Caki2 (cell line): ENCODE measurements at places on chromosomes 3 and 15. TPM values are rescaled to one million over a fixed set of nuclear protein-coding genes. Genes with fewer than 3 reads are reported as not detected.

DNA sequence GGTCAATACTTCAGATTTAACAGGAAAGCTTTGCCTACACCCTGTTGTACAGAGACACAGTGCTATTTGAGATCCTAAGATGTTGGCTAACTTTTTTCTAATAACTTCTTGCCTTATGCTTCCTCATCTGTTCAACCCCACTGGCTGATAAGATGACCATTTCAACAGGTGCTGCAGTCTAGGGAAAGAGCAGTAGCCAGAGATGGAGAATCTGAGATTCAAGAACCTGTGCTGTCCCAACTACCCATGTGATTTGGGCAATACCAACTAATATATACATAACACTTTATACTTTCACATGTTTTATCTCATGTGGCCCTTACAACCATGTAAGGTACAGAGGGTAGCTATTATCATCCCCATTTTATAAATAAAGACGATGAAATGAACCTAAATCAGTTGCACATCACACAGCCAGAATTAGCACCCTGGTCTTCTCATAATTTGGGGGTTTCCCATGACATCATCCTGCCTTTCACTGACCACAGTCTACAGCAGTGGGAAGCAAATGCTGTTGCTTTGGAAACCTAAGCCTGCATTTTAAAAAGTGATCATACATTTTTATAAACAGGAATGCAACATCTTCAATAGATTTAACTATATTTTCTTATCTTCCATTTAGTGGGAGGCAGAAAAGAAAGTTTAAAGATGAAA, 9.7 kb downstream of the TTC23 start:
- DNase-seq: no peak

DNA sequence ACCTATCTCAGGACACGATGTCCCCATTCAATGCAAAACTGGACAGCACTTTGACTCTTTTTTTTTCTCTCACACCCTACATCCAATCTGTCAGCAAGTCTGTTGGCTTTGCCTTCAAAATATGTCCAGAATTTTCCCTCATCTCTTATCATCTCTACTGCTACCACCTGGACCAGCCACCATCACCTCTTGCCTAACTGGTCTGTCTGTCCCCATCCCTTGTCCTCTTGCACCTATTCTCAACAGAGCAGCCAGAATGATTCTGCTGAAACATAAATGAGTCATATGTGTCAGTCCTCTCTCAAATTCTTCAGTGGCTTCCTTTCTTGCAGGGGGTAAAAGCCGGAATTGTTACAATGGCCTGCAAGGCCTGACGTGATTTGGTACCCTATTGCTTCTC, 105.8 kb downstream of the CYP19A1 start:
- no peak for DNase-seq

- no peak for DNase-seq
Observed at GRCh38 chr3:69252141-69252540, 129.7 kb upstream of the LMOD3 start.

- DNase-seq: peak; percentile 49
Observed at GRCh38 chr3:69890084-69890483, 109.4 kb upstream of the SAMMSON start.

- DNase-seq: no peak
Observed at GRCh38 chr3:40847551-40847992, 322.8 kb downstream of the ZNF621 start.

DNA sequence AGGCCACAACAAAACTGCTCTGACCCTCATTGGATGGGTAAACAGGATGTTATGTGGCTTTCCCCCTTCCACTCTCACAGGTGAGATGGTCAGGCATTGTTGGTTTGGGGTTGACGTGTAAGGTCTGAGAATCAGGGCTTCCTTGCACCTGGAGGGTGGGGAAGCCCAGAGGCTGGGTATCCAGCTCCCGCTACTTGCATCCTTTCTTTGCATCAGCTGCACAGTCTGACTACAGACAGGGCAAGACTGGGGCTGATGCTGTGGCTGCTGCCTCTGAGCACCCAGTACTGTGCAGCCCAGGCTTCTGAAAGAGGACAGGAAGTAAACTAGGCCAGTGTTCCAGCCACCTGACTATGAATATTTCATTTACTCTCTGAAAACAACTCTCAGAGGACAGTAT, 58.0 kb upstream of the ATP2B2 start:
- no peak for DNase-seq

- no peak for DNase-seq
Observed at GRCh38 chr3:108073764-108074431, 16.9 kb downstream of the CD47 start.

- peak; percentile 29 for DNase-seq
Observed at GRCh38 chr15:88657326-88658069, 18.7 kb downstream of the ISG20 start.

DNA sequence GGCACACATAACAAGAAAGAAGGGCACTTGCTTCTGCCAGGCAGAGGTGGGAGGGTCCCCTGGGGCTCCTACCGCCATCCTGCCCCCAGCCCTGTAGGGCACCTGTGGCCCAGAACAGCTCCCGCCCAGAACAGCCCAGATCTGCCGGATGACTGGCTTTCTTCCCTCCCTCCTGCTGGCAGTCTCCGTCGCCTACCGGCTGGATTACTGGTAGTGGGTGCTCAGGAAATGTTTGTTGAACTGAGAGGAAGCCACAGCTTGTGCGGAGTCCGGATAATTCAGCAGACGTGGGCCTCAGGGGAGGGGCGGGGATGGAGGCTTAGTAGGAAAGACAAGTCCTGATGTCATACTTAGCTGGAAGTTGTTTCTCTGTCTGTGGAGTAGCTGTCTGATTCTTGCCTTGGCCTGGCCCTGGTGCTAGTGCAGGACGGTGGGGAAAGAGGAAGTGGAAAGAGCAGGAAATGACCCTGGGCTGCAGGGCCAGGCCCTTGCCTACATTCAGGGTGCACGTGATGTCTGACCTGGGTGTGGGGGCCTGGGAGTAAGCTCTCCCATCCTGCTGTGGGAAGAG, 6.7 kb downstream of the CCDC9B start:
- DNase-seq: no peak

- DNase-seq: no peak
Observed at GRCh38 chr3:198030125-198030524, 70.1 kb downstream of the LMLN start.

DNA sequence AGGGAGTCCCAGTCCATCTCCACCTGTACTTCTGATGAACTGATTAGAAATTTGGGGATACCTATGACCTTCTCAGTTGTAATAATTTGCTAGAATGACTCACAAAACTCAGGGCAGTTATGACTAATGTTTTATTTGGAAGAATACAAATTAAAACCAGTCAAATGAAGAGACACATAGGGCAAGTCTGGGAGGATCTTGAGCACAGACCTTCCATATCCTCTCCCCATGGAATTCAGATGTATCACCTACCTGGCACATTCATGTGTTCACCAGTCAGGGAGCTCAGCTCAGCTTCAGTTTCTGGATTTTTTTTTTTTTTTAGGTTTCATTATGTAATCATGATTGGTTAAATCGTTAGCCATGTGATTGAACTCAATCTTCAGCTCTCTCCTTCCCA, 247.7 kb downstream of the VGLL3 start:
- DNase-seq: no peak

GRCh38 chr15:40843885-40844695, at the start of gene SPINT1:
SPINT1 (plus strand) TSS chr15:40844048; CDS start chr15:40844555, 507 bp downstream.
- peak; percentile 8 for DNase-seq

- no peak for DNase-seq
Observed at GRCh38 chr15:80925597-80926059, 64.0 kb downstream of the MESD start.

DNA sequence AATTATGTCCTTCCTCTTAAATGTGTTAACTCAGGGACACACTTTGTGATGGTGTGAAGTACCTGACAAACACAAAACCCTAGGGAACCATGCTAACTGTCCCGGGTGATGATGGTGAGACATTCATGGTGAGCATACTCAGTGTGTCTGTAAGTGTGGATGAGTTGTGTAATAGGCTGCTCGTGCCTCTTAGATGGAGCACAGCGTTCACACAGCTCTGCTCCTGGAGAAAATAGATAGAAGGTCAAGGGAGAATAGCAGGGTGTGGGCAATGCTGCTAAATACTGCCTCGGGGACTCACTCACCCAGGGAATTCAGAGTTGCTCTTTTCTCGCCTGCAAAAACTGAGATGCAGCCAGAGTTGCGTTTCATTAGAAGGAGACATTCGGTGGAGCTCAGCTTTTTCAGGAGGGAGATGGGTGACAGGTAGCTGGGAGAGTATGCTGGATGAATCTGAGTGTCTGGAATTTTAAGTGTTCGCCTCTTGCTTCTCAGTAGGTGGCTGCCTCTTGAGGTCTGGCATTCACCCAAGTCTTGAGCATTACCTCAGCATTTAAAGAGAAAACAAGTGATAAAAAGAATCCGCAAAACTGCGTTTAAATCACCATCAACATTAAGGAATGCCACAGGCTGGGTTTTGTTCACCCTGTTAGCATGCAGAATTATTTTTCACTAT, 813.2 kb downstream of the AGBL1 start:
- no peak for DNase-seq

GRCh38 chr3:42099020-42099765, 8.0 kb downstream of the TRAK1 start:
- no peak for DNase-seq

DNA sequence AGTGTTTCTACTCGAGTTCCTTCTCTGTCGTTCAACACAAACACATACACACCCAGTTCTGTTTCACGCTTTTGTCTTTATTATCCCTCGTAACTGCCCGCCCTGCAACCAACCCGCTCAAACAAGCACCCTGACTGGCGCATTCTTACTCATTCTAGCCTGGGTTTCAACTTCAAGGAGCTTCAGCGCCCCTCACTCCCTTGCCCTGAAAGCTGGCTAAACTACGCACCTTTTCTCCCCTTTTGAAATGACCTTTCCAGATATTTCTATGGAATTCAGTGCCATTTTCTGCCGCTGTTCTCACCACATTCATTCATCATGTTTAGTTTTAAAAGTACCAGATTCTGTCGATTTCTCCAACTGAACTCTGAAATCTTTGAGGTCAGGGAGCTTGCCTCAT, 653 bp upstream of the MFSD1 start:
- peak; percentile 14 for DNase-seq

- no peak for DNase-seq
Observed at GRCh38 chr15:62495670-62496614, 330.9 kb upstream of the C2CD4B start.

GRCh38 chr3:188662214-188662613, 508.3 kb downstream of the LPP start:
- DNase-seq: no peak

DNA sequence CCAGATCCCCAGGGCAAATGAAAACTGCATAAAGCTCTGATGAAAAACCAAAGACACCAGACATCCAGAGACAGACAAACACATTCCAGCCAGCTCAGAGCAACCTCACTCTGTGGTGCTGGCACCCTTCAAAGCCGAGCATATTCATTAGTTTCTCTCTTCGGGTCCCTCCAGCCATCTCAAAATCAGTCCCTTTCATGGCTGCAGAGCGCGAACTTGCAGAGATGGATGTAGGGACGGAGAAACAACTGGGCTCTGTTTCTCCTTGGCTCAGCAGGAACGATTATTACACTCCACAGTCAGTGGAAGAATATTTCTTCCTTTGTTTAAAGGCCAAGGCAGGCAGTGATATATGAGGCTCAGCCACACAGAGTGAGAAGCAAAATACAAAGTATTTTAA, 50.4 kb upstream of the SYN2 start:
- DNase-seq: no peak

- no peak for DNase-seq
Observed at GRCh38 chr3:69115731-69116130, 6.7 kb downstream of the LMOD3 start.

DNA sequence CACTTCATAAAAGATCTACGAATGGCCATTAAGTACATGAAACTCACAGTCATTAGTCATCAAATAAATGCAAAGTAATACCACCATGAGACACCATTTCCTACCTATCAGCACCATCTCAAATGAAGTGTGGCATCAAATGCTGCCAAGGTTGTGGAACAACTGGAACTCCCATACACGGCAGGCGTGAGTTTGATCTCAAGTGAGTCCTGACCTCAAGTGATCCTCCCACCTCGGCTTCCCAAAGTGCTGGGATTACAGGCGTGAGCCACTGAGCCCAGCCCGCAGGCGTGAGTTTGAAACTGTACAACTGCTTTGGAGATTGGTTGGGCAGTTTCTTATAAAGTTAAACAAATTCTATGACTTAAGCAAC, 28.8 kb upstream of the HDAC11 start:
- no peak for DNase-seq

The PCBP4 gene
- 7.8 and 10.5 TPM in 2 replicates for total RNA-seq

The SLC12A8 gene
- 167 and 248 TPM in 2 replicates for total RNA-seq

The RASGRF1 gene
- total RNA-seq: not detected in 2 replicates

The MDFIC2 gene
- total RNA-seq: not detected in 2 replicates

The CAMK2N2 gene
- not detected in 2 replicates for total RNA-seq

The CGNL1 gene
- total RNA-seq: 0.49 and 0.84 TPM in 2 replicates

The KBTBD8 gene
- not detected in 2 replicates for total RNA-seq

The RPL29 gene
- total RNA-seq: 810 and 960 TPM in 2 replicates
